Activated T-cell treated with anti-CD3 and anti-CD28 coated beads for 4 hours (primary cell): ENCODE measurements at places on chromosomes 11 and 22.
A peak's percentile ranks its signal among the peaks of the same experiment; 100 is the strongest.

GRCh38 chr11:69251639-69252489 is 42.1 kb upstream of the MYEOV start:
- no peak for DNase-seq

DNA sequence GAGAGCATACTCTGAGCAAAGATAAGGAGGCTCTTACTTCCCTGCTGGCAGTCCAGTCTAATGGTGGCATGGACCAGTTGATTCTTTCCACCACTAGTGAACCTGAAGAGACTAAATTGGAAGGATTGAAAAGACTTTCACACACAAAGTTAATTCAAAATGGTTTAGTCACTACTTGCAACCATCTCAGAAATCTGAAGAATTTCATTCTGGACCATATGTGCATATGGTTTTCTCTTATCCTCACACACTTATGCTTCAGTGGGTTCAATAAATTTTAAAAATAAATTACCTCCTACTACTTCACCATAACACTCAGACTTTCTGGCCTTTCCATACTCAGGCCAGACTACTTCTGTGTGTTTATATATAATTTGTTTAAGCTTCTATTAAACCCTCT is 44.7 kb downstream of the CADM1 start:
- DNase-seq = no peak

- no peak for DNase-seq
Observed at GRCh38 chr11:113546757-113547507, 71.7 kb upstream of the DRD2 start.

DNA sequence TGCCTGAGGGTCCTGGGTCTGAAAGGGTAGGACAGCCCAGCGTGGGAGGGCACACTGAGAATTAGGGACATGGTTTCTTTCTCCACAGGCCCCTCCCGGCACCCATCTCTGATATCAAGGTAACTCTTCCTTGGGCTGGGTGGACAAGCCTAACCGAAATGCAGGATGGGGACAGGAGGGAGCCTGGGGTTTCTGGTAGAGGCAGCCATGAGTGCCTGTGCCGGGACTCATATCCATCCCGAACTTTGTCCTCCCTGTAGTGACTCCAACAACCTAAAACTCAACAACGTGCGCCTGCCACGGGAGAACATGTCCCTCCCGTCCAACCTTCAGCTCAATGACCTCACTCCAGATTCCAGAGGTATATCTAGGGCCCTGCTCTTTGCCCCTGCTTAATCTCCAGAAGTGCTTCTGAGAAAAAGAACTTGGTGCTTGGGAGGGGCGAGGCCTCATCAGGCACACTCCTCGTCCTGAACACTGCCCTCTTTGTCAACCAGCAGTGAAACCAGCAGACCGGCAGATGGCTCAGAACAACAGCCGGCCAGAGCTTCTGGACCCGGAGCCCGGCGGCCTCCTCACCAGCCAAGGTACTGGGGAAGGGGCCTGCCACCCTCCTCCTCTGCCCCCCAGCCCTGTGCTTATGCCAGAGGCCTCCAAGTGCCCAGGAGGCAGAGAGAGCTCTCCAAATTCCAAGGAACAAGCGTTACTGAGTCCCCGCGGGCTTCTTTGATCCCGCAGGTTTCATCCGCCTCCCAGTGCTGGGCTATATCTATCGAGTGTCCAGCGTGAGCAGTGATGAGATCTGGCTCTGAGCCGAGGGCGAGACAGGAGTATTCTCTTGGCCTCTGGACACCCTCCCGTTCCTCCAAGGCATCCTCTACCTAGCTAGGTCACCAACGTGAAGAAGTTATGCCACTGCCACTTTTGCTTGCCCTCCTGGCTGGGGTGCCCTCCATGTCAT is 3.1 kb downstream of the TMEM25 start:
- no peak for DNase-seq

DNA sequence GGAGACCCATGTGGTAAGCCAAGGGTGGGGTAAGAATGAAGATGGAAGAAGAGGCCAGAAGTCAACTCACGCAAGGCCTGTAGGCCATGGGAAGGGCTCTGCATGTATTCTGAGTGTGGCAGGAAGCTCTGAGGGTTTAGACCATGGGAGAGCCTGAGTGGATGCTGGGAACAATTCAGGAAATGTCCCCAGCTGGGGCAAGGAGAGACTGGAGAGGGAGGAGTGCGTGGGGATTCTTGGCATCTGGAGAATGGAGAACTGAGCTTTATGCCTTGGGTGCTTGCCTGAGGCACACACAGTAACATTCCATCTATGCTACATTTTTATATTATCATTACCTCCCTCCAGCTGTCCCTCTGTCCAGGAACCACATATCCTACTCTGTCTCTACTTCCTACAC is 50.4 kb upstream of the CD82 start:
- DNase-seq = no peak

- peak; percentile 52 for DNase-seq
Observed at GRCh38 chr11:75031771-75032549, 43.2 kb downstream of the NEU3 start.

DNA sequence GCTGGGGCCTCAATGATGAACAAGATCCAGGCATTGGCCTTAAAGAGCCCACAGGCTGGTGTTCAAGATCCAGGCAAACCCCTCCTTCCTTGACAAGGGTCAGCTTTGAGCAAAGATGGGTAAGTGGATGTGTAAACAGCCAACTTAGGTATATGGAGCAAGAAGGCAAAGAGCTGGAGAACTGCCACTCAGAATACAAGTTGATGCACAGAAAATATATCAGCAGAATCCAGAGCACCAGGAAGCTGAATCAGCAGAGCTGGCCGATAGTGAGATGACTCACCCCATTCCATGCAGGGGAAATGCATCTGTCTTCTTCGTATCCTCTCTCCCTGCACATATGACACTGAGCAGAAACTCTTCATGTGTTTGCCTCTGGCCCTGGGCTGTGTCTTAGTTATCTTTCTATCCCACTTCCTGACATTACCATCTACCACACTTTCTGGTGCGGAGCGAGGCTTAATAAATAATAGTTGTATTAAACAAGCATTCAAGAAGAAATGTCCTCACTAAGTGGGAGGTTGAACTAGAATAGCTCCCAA is 57.8 kb downstream of the ENDOD1 start:
- no peak for DNase-seq

- no peak for DNase-seq
Observed at GRCh38 chr22:45101515-45102227, 62.1 kb upstream of the NUP50 start.

DNA sequence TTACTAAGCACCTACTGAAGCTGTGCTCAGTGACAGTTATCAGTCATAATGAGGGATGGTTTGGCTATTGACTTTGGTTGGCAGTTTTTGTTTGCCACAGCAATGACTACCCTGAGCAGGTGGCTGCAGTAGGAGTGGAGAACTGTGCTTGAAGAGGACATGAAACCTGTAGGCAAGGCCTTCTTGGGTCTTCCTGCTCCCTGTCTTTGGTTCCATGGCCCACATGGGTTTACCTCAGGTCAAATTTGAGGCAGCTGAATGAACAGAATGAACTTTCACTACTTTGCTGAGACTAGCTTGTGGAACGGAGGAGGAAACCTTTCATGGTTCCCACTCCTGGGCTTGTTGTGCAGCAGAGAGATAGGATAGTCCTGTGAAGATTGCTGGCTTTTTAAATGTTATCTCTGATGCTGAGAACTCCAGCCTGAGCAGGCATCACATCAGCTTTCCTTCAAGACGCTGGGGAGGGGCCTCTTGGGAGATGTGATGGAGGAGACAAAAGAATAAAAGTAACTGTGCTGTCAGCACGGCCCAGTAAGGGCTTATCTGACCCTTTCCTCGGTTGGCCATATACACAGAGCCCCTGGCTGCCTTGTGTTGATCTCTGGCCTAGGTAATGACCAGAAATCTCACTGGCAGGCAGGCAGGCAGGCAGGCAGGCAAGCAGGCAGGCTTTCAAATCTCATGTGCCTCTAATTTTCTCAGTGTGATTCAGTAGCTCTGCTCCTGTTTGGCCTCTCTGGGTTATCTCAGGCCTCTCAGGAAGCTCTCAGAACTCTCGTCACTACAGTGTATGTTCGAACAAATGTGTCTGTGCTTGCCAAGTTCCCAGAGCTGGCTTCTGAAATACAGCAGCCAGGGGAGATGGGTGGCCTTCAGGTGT is 12.0 kb downstream of the STIM1 start:
- no peak for DNase-seq

DNA sequence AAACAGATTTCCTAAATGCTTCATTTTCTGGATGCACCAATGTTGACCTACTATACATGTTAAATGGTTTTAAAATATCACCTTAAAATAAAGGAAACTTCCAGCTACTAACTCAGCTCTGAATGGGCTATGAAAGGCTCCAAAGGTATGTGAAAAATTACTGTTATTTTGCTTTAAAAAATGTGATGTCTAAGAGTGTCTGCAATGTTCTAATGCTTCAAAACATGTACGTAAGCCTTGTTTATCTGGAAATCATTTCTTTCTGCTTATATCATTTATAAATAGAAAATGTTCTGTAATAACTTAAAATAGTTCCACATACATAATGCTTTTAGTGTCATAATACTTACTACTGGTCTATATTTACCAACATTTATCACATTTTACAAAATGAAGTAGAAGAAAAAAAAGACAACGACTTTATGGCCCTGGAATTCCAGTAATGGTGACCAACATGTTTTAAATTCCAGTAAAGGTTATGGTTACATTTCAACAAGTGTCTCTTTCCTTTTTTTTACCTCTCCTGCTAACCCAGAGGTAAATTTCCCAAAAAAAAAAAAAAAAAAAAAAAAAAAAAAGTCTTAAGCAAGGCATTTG is 2.5 kb downstream of the BDNF start:
- no peak for DNase-seq

GRCh38 chr22:49749885-49750510 is 77.7 kb downstream of the BRD1 start:
- DNase-seq = no peak

DNA sequence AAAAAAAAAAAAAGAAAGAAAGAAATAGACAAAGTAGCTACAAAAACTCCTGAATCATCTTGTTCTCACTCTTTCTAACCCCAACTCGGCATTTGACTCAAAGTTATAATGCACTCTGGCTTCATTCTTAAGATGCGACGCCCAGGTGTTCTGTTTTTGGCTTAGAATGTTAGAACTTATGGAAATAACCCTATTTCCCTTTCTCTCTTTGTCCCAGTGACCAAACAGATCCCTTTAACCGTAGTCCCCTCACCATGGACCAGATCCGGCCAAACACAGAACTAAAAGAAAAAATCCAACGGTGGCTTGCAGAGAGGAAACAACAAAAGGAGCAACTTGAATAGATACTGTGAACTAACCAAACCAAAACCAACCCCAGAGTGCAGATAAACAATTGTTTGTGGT is 5.3 kb upstream of the ATP5MG start:
- DNase-seq = no peak

DNA sequence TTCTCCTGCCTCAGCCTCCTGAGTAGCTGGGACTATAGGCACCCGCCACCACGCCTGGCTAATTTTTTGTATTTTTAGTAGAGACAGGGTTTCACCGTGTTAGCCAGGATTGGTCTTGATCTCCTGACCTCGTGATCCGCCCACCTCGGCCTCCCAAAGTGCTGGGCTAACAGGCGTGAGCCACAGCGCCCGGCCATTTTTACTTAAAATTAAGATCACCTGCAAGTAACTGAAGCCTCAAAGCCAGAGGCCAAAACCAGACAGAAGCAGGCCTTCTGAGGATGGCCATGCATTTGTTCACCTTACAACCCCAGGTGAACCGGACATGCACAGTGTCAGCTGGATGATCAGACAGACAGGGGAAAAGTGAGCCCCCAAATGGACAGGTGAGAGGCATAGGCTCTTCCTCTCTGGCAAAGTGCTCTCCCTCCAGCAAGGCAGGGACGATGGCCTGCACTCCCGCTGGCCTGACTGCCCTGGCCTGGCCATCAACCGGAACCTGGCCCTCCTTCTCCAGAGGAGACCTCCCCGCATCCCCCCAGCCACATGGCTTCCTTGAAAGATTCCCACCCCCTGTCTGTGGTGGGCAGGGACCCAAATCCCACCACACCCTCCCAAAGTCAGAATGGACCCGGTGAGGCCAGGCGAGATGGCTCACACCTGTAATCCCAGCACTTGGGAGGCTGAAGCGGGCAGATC is 25.9 kb downstream of the APOBEC3H start:
- no peak for DNase-seq

DNA sequence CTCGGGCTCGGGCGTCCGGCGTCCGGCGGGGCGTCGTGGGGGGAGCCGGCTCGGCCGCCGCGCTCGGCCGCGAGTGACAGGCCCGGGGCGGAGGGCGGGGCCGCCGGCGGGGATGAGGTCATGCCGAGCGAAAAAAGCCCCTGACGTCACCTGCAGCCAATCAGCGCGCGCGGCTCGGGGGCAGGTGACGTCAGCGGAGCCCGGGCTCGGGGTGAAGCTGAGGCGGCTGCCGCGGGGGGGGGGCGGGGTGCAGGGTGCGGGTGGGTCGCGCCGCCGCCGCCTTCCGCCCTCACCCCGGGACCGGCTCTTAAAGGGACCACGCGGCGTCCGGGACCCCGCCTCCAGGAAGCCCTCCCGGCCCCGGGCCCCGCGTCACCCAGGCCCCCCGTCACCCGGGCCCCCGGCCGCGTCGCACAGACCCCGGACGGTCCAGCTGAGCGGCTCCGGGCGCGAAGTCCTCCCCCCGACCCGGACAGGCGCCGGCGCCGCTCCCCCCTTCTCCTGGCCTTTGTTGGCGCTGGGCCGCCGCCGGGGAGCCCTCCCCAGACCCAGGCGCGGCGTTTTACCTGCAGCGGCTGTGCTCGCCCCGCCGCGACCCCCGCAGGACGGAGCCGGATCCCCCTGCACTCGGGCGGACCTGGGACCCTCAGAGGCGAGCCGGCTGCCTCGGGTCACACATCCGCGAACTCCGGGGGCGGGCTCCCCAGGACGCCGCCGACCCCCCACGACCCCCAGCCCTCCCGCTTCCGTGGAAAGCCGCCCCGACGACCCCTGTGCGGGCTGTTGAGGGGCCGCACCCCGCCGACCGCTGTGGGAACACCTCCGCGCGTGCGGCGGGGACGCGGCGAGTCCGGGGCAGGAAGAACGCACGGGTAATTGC is at the start of gene DUSP8:
Gene DUSP8, minus strand, starts transcription at position 75 of the 880 bp plus-strand sequence. CDS start 6,445 bp downstream, outside the sequence.
- DNase-seq = peak; percentile 94

GRCh38 chr11:92267968-92268367 is 43.4 kb downstream of the FAT3 start:
- DNase-seq = no peak

DNA sequence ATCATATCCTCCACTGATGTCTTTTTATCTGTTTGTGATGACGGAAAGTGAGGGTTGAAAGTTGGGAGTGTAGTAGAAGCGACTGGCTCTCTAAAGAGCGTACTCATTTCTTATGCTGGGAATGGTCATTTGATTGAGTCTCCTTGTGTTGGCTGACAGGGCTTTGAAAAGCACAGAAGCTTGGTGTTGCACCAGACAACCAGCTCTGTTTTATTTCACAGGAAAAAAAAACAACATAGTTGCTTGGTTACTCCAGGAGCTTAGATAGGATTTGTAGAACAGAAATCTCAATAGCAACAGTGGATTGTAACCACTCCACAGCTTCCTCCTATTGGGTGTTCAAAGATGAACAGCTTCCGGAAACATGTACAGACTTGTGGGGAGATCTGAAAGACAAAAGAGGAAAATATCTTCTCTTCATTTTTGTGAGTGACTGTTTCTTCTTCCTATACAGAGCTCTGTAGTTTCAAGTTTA is 2.7 kb downstream of the RBM14 start:
- DNase-seq = no peak
